ENCODE measurements at places on chromosomes 4 and X. TPM values are rescaled to one million over a fixed set of nuclear protein-coding genes. Genes with fewer than 3 reads are reported as not detected.

GRCh38 chr4:27154706-27155105 is 294.1 kb downstream of the STIM2 start:
- peak; percentile 59 for DNase-seq

PTPN13 gene
- total RNA-seq = 5.9 TPM

GRCh38 chrX:43735957-43736356 is 79.9 kb downstream of the MAOA start:
- DNase-seq = no peak

GRCh38 chr4:112251019-112251643 is 19.5 kb downstream of the AP1AR start:
- DNase-seq = no peak

RAB41 gene
- not detected for total RNA-seq

FHIP1A gene
- total RNA-seq = 38.0 TPM

EVC gene
- total RNA-seq = 11.3 TPM

DNA sequence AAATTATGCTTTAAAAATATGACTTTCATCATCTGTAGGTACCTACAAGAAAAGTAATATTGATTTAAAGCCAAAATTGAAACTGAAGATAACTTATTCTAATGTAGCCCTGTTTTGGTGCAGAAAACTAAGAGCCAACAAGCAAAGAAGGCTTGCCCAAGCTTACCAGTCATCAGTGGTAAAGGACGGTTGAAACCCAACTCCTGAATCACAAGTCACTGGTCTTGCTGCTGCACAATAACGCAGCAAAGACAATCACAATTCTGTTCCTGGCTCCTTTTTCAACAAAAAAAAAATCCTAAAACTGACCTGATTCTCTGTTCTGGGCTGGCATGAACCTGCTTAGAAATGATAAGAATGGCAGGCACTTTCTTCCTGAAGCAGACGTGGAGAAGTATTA is 34.5 kb downstream of the WDFY3 start:
- no peak for DNase-seq

COQ2 gene
- total RNA-seq = 29.8 TPM

SOX3 gene
- total RNA-seq = not detected

- DNase-seq = no peak
These were observed 1181.1 kb upstream of the PCDH7 start for GRCh38 chr4:29538889-29539646.

GRCh38 chrX:153876112-153876491 is 9.9 kb downstream of the L1CAM start:
- DNase-seq = no peak

DNA sequence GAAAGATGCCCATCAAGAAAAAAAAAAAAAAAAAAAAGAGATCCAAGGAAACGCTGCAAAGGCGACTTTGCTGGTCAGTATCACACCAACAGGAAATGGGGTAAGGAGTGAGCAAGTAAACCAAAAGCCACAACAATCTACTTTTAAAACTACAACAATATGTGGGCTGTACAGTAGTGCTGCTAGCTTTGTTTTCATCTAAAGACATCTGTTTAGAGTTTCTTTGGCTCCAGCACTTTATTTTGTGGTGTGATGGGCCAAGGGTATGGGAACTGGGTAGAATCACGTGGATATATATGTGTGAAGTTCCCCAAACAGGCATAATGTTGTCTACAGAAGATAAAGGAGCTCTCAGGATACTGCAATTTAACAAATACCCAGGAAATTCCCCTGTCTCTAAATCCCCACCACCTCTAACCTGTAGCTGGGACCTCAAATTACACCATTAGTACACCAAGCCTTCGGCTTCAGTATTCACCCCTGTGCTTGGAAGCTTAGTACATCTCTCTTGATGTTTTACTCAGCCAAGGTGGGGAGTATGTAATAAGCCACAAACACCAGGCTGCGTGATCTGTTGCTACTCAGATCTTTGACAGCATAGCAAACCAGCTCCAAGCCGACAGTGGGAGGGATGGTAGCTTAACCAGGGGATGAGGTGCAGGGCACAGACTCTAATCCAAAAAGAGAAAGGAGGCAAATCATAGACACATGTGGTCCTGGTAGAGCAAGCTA is 207.9 kb downstream of the HS6ST2 start:
- no peak for DNase-seq

- peak; percentile 26 for DNase-seq
These were observed 200.3 kb upstream of the TENM3 start for GRCh38 chr4:182042945-182043344.

DNA sequence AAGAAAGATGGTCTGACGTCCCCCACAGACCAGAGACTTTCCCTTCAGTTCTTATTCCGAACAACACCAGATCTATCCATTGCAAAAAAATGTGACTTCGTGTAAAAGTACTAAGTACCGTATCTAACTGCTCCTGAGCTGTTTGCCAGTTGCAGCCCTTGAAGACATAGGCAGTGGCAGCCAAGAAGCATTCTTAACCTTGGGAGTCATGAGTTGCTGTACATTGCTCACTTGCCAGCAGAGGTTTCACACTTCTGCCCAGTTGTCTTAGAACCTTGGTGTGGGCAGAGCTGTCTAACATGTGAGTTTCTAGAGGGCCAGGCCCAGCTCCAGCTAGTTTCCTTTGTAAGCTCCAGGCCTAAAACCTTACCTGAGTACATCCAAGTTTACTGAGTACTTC is 10.5 kb upstream of the CHRDL1 start:
- no peak for DNase-seq

- no peak for DNase-seq
These were observed 33.2 kb downstream of the NBDY start for GRCh38 chrX:56762220-56762619.

- DNase-seq = no peak
These were observed 135.8 kb upstream of the TRPC5 start for GRCh38 chrX:112218388-112218787.

DNA sequence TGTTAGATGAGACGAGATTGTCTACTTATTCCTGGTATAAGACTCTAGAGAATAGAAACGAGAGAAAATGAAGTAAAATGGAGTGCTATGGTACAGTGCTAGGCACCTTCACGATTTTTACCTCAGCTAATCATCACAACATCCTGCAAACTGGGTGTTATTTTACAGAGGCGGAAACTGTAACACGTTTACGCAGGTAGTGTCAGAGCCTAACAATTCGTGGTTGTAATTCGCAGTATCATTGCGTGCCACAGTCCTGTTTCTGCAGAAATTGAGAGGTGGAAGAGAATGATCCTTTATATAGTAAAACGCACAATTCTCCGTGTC is 383 bp upstream of the TBC1D19 start:
- no peak for DNase-seq
